ENCODE measurements at places on chromosomes 2 and 18.

DNA sequence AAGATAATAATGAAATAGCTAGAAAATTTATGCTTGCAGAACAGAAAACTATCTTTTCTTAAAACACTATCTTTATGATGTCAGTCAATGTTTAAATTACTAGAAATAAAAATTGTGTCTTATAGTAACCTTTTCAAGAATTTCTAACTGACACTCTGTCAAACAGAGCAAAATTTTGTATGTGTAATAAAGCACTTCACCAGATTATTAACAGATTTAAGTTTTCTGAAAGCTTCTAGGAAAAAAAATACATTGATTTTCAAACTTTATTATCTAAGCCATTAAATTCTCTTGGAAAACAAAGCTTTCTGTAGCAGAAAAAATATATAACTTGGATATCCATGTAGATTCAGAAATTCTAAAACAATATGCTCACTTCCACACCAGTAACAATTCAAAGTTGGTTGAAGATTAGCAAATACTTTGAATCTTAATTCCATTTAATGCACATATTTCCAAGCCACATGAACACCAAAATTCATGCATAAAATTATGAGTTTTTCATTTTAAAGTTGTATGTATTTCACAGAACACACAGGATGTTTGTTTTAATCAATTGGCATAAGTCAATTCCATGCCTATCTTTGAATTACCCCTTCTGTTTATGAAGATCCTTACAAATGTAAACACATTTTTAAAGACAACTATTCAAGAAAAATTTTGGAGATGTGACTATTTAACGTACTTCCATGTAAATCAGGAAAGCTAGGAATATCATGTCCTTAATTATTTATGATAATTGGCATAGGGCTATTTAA is 19.9 kb downstream of the FN1 start:
- DNase-seq, result no peak

- DNase-seq, result no peak
Measured at GRCh38 chr2:68387408-68388350, 22.6 kb downstream of the PLEK start.

DNA sequence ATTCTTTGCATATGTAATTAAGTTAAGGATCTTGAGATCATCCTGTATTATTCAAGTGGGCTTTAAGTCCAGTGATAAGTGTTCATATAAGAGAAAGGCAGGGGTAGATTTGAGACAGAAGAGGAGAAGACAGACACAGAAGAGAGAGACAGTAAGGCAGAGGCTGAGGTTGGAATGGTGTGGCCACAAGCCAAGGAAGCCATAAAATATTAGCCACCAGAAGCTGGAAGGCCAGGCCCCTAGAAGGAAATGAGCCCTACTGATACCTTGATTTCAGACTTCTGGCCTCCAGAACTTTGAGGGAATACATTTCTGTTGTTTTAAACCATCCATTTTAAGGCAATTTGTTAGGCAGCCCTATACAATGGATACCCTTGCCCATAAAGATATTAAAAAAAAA is 66.9 kb upstream of the DLX2 start:
- DNase-seq, result no peak

DNA sequence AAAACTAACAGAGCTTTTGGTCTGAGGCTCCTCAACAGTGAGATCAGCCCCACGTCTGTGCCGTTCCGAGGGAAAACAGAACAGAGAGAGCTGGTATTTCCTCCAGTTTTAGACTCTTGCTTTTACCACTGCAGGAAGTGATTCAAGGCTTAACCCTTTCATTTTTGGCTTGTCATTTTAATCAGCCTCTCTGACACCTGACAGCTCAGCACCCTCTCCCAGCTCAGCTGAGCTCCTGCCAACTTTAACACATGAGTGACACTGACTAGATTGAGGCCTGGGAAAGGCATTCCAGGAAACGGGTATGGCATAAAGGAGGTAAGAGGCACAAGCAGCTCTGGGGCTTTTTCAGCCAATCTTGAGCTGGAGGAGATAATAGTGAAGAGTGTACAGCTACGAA is 239.4 kb upstream of the SKOR2 start:
- no peak for DNase-seq

DNA sequence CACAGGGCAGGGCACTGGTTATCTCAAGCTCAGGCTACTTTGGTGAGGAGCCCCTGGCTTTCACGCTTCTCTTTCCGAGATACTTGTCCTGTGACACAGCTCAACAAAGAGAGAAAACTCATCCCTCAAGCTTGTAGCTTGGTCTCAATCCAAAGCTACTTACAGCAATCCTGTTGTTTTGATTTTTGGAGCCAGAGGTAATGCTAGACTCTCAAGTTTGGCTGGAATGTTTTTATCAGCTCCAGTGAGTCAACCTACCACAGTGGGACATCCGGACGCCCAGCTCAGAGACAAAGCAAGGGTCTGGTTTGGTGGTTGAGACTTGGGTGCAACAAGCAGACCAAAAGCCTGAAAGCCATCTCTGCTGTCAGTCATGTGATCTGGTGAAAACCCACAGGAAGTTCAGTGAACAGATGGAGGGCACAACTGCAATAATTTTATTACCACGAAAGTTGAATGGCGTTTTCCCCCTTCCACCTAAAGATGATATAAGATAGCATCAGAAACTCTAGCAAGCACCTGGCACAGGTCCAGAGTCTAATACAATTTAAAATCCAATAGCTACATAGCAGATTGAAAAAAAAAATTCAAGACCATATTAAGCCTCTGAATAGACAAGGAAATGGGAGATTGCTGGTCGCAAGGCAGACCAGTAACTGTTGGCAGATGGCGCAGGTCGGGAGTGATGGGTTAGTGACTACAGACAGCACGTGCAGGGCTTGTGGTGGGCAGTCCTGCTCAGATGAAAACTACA is 102.3 kb upstream of the SMAD7 start:
- DNase-seq, result no peak

- no peak for DNase-seq
Measured at GRCh38 chr2:100376836-100377235, 40.6 kb downstream of the CHST10 start.

- no peak for DNase-seq
Measured at GRCh38 chr2:54803783-54804751, 80.6 kb downstream of the EML6 start.

DNA sequence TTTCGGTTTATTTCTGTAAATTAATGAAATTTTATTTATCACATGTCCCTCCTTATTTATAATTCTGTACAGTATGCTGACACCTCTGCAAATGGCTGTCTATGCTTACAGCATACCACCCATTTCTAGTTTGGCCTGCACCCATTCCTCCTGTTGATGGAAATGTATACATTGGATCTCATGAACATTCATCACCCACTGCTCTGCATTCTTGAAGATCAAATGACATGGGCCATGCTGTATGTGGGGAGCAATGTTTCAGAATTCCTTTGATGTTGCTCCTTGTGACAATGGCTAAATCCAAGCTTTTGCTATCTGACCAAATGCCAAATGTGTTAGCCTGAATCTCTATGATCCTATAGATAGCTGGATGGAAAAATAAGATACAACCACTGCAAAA is 55.3 kb upstream of the ITGB6 start:
- no peak for DNase-seq

DNA sequence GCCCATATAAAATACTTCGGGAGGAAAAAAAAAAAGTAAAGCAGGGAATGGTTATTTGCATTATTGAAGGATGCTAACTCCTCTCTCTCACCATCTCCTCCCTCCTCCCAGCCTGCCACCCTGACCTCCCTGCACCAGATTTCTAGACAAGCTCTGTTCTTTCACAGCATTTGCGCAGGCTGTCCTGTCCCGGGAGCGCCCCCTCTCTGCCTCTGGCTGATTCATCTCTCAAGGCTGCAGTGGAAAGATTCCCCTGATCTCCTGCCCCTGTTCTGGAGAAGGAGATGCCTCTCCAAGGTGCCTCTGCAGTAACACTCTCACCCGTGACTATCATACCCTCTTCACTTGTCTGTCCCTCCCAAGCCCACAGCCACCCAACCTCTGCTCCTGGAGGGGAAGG is 38.5 kb downstream of the COL4A4 start:
- DNase-seq, result no peak

DNA sequence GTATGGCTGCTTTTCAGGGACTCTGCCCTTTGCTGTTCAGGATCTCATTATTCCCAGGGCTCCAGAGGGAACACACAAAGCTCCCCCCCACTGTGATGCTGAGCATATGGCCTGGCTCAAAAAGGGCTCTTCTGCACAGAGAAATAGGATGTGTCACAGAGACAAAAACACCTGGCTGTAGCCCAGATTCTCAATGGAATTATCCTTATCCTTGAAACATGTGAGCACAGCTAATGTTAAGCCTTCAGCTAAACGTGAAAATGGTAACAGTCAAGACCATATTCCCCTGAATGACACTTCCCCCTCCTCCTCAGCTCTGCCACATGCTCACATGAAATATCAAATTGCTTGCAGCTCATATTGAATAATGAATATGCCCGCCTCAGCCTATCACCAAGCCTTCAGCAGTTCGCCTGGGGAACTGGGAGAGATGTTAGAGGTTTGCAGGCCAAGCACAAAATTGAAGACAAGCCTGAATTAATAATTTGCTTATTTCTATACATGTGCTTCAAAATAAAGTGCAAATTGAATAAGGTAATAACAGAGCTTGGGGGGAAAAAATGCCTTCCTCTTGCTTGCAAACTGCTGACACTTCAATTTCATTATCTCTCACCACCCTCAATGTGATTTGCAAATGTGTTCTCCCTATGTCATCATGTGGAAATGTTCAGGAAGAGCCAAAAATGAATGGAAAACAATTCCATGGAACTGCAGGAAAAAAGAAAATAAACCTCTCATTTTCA is 181.0 kb upstream of the HNRNPA3 start:
- no peak for DNase-seq

Measured in ascending aorta (tissue), 2 donors.